Hippocampal formation (tissue), 2 donors: ENCODE measurements at places on chromosomes 7 and 10.

- no peak for DNase-seq
Measured at GRCh38 chr7:127807829-127808228, 155.8 kb downstream of the SND1 start.

DNA sequence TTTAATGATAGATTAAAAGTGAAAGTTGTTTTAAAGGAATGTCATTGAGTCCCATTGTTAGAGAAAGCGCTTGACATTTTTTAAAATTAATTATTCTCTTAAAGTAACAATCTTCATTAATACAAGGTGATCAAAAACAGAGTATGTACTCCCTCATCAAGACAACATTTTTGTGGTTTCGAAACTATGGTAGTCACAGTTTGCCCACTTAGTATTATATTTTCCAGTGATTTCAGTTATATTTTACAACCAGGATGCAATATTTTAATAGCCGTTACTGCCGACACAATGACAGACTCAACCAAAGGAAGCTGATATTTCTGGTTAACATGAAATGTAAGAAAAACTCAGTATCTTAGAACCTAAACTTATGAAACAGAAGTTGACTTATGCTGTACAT, 31.3 kb downstream of the MKX start:
- DNase-seq: no peak

DNA sequence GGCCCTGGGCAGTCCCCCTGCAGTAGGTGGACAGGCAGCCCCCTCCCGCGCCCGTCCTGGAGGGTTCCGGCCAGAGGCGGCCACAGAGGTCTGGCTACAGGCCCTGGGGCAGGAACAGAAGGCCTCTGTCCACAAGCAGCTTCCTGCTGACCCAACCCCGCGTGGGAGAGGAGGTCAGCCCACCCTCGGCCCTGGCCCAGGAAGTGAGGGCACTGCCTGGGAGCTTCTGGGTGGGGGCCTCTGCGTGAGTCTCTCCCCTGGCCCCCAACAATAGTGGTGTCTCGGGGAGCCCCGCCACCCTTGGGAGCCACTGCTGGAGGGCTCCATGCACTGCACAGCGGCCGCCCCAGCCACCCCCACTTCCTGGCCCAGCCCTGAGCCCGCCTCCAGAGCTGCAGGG, 4.7 kb downstream of the MICALL2 start:
- peak; percentile 37 for DNase-seq

DNA sequence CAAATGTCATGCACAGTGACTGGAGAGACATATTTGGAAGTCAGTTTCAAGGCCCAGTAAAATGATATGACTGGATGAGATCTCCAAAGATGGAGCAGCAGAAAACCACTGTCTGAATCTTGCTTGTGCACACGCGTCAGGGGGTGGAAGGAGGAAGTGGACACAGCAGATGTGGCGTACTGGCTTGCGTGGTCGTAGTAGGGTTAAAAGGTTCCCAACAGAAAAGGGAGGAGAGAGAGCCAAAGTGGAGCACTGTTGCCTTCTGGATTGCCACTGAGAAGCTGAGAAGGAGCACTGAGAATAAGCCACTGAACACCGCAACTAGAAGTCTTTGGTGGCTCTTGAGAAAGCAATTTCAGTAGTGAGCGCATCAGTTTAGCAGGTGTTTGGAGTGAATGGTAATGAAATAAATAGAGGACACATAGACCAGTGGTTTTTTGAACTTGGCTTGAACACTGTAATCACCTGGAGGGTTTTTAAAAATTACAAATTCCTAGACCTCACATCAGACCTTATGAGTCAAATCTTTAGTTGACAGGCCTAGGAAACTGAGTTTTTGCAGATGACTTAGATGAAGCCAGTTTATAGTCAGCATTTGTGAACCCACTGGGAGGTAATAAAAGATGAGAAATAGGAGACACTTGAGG, 227.3 kb downstream of the PTEN start:
- DNase-seq: no peak

DNA sequence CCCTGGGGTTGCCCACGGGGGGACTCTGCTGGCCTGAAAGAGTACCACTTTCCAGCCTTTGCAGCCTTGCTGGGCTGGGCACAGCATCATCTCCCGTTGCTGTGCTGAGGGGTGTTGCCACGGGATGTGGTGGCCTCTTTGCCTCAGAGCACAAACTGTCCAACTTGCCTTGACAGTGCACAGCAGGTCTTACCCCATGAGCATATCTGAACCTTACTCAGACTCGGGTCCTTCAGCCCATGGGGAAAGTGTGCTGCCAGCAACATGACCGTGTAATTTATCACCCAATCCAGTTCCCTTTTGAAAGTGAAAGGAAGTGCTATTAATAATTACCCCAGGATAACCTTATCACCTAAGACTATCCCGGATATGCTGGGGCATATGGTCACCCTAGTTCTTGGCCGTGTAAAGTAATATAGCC, 46.8 kb downstream of the TBXAS1 start:
- DNase-seq: no peak

GRCh38 chr10:5196702-5197113, at the start of gene AKR1C4:
Gene AKR1C4, plus strand, starts transcription at chr10:5196837. Its CDS starts 31 bp downstream, at chr10:5196868.
- no peak for DNase-seq

GRCh38 chr10:98910048-98910447, 325.6 kb downstream of the HPSE2 start:
- DNase-seq: no peak

DNA sequence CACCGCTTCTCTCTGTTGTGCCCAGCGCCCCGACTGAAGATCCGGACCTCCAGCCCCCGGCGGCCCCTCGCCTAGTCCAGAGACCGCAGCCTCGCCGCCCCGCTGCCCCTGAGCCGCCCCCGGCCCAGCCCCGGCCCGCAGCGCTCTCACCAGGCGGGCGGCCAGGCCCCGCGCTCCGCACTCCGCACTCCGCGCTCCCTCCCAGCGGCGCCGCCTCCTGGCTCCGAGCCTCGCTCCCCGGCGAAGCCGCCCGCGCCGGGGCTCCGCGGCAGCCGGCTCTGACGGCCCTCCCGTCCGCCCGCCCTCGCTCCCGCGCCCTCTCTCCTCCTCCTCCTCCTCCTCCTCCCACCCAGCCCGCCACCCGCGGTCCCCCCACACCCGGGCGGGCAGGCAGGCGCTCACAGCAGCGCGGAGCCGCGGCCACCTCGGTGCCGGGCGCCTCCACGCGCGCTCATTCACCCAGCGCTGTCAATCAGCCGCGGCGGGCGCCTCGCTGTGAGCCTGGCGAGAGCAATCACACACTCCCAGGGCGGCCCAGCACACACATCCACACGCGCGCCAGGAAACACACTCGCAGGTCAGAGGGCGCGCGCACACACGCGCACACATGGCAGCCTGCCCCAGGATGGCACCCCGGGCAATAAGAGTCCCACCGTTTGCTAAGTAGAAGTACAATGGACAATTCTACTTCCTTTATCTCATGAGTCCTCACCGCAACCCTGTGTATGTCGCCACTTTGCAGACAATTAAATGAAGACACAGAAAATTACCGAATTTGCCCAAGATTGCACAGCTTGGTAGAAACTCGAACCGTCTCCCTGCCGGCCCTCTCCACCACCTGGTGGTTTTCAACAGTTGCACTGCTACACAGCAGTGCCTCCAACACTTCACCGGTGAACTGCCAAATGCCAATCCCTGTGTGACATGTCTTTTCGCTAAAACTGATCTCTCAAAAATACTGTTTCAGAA, at the start of gene PRRT4:
Gene PRRT4 (minus strand): TSS at position 280 of the 969 bp plus-strand sequence.
- no peak for DNase-seq

DNA sequence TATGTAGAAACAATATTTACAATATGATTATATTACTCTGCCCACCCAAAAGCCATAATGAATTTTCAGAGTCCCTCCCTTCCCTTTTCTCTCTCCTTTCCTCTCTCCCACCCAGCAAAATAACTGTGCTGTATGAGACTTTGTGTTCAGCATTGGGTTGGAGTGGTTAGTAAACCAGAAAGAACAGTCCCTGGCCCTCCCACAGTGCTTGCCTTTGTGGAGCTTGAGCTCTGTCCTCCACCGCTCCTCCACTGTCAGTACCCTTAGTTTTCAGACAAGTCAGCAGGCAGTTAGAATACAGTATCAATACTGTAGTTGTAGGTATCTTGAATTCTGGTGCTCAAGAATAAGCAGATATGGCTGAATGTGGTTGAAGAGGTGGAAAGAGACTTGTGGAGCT, 92.7 kb downstream of the CDK14 start:
- DNase-seq: no peak

- no peak for DNase-seq
Measured at GRCh38 chr10:122655524-122656307, 43.9 kb downstream of the C10orf120 start.

- no peak for DNase-seq
Measured at GRCh38 chr7:113809581-113809980, 109.2 kb downstream of the PPP1R3A start.
